ENCODE measurements at places on chromosomes 7 and 10.

DNA sequence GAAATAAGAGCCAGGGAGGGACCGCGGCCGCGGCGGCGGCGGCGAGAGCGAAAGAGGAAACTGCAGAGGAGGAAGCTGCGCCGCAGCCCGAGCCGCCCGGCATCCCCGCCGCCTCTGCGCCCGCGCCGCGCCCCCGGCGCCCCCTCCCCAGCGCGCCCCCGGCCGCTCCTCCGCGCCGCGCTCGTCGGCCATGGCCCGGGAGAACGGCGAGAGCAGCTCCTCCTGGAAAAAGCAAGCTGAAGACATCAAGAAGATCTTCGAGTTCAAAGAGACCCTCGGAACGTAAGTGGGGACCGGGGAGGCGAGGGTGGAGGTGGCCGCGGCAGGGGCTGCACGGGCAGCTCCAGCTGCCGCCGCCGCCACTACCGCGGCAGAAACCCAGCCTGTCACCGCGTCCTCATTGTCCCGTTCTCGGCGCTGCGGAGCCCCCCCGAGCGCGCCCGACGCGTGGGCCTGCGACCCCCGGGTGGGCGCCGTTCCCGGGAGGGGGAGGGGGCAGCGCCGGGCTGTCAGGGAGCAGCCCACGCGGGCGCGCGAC, 351 bp downstream of the CAMK1D start:
- DNase-seq = no peak

- no peak for DNase-seq
Measured at GRCh38 chr10:49627644-49628247, 13.9 kb downstream of the CHAT start.

- no peak for DNase-seq
Measured at GRCh38 chr7:151404216-151405011, 5.4 kb downstream of the WDR86 start.

- no peak for DNase-seq
Measured at GRCh38 chr10:84221916-84222315, 3.4 kb downstream of the LRIT2 start.

- DNase-seq = no peak
Measured at GRCh38 chr7:154753226-154753625, 249.7 kb downstream of the PAXIP1 start.

DNA sequence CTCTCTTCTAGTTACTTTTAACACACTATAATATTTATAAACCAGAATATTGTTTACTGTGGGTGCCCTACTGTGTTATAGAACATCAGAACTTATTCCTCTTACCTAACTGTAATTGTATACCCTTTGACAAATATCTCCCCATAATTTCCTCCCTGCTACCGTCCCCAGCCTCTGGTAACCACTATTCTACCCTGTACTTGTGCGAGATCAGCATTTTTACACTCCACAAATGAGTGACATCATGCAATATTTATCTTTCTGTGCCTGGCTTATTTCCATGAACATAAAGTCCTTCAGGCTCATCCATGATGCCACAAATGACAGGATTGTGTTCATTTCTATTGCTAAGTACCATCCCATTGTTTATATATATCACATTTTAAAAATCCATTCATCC, 139.8 kb upstream of the RSU1 start:
- DNase-seq = no peak

DNA sequence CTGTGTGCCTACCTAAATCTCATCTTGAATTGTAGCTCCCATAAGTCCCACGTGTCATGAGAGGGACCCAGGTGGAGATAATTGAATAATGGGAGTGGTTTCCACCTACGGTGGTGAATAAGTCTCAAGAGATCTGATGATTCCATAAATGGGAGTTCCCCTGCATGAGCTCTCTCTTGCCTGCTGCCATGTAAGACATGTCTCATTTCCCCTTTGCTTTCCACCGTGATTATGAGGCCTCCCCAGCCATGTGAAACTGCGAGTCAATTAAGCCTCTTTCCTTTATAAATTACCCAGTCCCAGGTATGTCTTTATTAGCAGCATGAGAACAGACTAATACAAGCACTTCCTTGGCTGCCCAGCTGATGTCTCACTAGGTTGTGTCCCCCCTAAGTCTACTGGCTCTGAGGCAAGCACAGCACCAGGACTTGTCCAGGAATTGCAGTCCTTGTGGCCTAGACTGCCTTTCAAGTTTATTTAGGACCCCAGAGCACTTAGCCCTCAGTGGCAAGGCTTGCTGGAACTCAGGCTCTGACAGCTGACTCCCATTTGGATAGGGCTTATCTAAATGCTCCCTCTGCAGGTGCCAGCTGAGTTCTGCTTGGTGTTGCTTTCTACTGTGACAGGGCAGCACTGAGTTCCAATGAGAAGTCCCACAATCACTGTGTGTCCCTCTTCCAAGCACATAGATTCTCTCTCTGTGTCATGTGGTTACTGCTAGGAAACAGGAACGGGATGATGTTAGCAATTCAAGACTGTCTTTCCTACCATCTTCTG, 59.0 kb upstream of the TAS2R16 start:
- no peak for DNase-seq

- no peak for DNase-seq
Measured at GRCh38 chr7:95794917-95795515, 22.7 kb downstream of the DYNC1I1 start.

DNA sequence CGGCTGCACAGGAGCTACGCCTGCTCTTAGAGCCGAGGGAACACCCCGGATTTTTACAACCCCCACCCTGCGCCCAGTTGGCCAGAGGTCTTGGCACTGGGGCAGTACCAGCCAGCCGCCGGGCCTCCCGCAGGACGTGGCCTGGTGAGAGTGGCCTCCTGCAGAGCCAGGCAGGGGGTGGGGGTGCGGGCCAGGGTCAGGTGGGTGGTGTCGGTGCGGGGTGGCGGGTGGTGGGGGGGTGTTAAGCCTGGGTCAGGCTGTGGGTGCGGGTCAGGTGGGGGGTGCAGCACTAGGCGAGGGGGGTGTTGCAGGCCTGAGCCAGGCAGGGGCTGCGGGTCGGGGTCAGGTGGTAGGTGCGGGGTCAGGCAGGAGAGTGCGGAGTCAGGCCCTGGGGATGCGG, 647 bp downstream of the ECHS1 start:
- DNase-seq = no peak

DNA sequence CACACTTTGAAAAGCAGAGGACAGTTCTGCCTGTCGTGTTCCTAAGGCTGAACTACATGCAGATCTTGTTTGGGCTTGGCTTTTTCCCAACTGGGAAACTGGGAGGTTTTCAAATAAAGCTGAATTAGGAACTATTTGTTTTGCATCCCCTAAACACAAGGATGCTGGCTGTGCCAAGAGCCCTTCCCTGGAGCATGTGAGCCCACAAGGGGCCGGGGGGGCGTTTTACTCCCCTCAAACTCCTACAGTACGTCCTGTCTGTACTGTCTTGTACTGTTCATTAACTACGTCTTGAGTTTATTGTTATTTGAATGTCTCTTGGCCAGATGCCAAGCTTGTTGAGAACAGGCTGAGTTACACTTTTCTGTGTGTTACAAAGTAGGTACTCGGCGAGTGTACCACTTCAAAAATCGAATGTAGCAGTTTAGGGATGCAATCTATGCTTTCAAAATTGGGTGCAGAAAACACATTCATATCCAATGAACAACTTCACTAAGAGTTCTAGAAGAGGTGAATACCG, 94.9 kb downstream of the GFRA1 start:
- no peak for DNase-seq

DNA sequence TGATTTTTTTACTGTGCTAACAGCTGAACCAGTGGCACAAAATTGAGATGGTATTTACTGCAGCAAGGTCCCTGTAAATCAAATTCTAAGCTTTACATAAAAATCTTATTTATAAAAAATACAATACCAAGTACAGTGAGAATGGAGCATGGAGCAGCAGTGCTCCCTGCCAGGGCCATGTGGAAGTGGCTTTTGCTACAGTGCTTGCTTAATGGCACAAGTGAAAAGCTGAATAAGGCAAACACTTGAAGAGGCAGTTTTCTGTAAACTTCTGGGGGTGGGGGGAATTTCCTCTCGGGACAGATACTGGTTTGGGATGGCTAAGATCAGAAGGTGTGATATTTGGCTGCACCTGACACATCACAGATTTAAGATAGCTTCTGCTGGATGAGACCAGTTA, 27.5 kb downstream of the AP3M1 start:
- DNase-seq = no peak

GRCh38 chr10:131024259-131025131, 287.0 kb downstream of the TCERG1L start:
- no peak for DNase-seq

GRCh38 chr7:135930565-135931461, 46.3 kb downstream of the MTPN start:
- DNase-seq = no peak

DNA sequence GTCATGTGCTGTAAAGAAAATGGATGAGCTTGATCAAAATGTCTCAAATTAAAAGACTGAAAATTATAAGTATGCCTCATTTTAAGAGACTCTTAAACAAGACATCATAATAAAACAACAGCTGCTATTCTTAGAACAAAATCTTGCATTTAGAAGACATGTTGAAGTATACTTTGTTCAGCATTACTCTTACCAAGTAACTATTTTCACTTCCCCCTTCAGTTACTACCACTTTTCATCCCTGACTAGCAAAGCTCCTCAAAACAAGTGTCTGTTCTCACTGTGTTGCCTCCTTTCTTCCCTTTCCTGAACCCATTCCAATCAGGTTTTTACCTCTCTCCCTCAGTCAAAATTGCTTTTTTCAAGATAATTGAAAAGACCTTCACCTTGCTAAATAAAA, 31.6 kb downstream of the ELAPOR2 start:
- no peak for DNase-seq

- DNase-seq = no peak
Measured at GRCh38 chr7:28258240-28258639, 77.6 kb upstream of the JAZF1 start.

DNA sequence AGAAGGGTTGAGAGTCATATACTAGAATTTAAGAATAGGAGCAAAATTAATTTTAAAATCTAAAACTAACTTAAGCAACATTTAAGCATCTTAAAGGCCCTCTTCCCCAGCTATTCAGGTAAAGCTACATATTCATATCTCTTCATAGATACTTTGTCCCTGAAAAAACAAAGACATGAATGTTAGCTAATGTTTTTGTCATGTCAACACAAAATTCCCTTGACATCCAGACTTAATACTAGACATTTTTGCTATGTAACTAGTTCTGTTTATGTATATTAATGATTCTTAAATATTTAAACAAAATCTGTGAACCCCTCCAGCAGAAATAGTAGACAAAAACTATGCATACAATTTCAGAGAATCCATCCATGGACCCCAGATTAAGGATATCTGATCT, 43.5 kb downstream of the BAZ1B start:
- no peak for DNase-seq

DNA sequence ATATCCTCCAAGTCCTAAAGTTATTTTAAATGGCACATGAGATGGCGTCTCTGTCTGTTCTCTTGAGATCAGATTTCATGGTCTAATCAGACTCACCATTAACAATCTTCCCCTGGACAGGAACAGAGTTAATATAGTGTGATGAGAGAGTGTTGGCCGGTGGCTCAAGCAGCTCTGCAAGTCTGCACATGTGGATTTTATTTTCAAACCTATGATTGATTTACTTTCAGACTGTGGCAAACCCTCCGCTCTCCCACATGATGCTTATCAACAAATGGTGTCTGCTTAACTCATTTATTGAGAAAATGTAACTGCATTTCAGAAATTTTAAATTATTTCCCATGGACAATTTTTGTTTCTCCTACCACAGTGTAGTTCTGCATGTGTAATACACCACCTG, 46.5 kb upstream of the HGF start:
- DNase-seq = no peak

DNA sequence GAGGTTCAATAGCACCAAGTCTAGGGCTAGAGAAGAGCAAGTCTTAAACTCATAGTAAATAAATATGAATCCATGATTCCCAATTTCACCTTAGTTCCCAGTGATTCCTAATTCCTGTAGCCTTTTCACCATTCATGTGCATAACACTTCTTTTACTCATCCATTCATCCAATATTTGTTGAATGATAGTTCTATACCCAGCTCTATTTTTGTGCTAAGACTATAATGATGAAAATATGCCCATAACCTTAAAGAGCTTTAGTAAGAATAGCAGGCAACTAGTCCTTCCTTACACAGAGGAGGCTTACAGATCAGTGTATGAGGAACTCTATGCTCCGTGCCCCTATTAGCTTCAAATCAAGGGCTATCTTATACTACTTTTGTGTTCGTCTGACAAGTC, 280.2 kb upstream of the CHRM2 start:
- DNase-seq = no peak

DNA sequence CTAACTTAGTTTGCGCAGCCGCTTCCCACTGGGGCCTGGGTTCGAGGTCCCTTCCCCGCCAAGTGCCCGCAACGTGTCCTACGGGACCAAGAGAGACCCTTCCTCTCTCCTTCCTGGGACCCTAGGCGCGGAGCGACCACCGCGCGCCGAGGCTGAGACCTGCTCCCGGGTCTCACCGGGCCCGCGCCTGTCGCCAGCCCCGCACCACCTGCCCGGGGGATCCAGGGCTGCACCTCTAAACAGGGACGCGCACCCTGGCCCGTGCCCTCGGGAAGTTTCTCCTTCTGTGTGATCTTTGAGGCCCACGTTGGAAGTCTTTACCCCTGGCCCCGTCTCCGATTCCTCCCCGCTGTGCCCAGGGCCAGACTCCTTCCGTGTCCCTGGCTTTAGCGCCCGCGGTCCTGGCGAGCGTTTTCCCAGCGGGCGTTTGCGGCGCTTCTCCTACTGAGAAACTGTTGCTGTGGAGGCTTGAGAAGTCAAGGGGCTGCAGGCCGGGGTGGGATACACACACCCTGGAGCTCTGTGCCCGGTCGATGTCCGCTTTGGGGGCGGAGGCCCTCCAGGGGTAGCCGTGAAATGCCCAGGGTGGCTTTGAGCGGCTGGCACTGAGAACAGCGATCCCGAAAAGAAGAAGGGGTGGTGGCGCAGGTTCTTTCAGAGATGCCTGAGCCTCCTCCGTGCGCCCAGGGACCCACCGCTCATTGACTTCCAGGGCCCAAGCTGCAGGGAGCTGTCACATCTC, 575 bp downstream of the PLPP4 start:
- DNase-seq = no peak

DNA sequence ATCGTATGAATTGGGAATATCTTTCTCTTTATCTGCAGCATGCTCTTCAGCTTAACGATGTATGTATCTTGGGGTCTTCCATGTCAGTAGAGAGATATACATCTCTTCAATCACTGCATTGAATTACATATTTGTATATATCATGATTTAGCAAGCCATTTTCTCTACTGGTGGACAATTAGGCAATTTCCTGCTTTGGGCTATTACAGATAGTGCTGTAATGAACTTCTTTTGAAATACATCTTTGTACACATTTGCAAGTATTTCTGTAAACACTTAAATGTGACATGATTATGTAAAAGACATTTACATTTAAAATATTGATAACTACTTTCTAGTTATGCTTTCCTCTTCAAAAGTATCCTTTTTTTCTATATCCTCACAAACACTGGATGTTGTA, 199.0 kb downstream of the PPP1R9A start:
- DNase-seq = no peak

DNA sequence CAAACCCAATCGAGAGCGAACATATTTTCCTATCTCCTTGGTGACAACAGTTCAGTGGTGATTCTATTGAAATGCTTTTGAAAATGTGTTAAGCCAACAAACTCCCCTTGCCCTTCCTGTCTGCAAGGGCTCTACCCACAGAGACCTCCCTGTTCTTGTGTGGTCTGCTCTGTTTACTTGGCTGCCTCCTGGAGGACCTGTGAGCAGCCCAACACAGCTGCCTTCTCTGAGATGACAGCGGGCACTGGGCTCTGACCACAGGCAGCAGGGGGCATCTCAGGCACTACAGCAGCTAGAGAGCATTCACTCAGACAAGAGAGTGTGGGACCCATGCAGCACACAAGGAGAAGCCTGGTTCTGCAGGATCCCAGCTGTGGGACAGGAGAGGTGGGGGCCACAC, 416.4 kb downstream of the TCERG1L start:
- no peak for DNase-seq
